ENCODE measurements at places on chromosomes 5 and 9.

GRCh38 chr9:99259231-99259918 is 37.3 kb downstream of the SEC61B start:
- DNase-seq = peak; percentile 44

- DNase-seq = no peak
Observed at GRCh38 chr5:156386976-156387375, 60.0 kb downstream of the SGCD start.

- no peak for DNase-seq
Observed at GRCh38 chr5:180105827-180106312, 34.3 kb upstream of the RNF130 start.

GRCh38 chr9:14262827-14263226 is 51.1 kb downstream of the NFIB start:
- DNase-seq = no peak

DNA sequence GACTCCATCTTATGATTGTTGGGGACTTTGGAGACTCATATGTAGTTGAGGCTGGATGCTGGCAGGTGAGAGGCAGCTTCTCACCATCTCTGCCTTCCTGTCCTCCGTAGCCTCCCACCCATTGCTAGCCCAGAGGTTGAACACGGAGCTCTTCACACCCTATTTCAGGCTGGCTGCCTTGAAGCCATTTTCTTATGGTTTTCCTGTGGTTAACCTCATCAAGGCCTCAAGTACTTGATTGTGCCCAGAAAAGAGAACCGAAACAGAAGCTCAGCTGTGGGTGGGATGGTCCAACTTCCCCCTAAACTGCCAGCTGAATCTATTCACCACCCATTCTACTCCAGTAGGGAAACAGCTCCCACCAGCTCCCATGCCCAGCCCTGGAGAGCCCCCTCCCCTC is 102.9 kb downstream of the LIFR start:
- peak; percentile 70 for DNase-seq

DNA sequence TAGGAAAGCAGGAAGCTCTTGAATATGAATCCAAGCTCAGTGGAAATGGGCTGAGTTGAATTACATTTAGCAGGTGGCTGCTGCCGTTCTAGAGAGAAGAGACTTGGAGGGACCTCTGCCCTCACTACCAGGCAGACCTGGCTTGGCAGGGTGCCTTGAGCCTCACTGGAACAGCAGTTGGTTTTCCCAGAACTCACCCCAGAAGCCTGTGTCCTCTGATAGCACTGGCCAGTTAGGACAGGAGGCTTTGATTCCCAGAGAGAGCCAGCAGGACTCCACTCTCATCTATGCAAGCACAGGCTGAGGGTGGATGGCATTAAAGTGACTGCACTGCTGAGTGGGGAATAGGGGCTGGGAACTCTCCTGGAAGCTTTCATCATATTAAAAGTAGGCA is 54.8 kb downstream of the PWWP2A start:
- DNase-seq = no peak

DNA sequence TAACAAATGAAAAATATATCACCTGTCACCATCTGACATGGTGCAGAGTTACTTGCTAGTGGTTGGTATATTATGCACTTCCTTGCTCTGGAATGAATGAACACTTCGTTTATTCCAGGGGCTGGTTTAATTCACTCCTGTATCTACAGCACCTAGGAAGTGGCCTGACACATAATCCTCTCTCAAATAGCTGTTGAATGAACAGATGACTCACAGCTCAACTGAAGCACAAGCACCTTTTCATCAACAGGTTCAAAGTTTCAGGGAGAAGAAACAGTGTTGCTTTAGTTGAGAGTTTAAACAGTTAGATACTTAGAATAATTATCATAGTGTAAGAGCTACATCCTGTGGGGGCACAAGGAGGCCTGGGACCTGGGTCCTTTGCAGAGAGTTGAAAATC is 135.0 kb upstream of the DAP start:
- no peak for DNase-seq

GRCh38 chr5:55856516-55857246 is 5.5 kb downstream of the IL31RA start:
- peak; percentile 40 for DNase-seq

DNA sequence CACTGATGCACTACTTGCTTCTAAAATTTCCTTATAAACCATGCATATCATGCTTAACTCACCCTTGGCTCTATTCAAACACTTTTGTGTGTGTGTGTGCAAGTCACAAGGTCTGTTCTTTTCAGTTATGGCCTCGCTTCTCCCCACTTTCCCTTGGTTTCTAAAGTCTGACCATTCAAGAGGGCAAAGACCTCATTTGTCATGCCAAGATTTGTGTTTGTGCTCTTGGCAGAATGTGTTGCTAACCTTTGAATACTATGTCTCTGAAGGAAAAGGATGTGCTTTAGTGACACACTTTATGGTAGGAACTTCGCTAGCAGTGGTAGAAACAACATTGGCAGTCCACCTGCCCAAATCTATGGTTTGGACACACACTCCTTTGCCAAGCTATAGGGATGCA is 50.4 kb downstream of the SNX18 start:
- DNase-seq = no peak

GRCh38 chr5:74540622-74541021 is 99.9 kb downstream of the ENC1 start:
- no peak for DNase-seq

DNA sequence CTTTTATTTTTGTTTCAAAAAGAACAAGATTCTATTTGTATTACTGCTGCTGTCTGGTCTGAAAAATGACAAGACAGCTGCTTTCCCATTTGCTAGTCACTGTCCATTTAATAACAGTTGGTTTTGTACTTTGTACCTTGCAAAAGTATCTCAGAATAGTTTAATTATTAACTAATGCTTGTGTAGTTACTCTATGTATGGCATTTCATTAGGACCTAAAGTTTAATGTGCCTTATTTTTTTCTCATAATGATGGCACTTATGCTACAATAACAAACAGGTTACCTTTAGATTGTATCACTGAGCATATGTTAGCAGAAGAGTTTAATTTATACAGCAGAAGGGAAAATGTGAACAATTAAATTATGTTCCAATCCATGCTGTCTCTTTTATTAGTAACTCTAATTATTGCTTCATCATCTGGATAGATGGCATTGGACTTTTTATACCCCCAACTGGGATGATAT is 134.2 kb downstream of the CDH10 start:
- DNase-seq = no peak

GRCh38 chr9:108543251-108543778 is 312.5 kb downstream of the ACTL7B start:
- DNase-seq = no peak

- DNase-seq = no peak
Observed at GRCh38 chr5:77915346-77915745, 139.2 kb upstream of the TBCA start.

GRCh38 chr5:150285114-150285513 is 4.5 kb downstream of the CAMK2A start:
- DNase-seq = no peak

DNA sequence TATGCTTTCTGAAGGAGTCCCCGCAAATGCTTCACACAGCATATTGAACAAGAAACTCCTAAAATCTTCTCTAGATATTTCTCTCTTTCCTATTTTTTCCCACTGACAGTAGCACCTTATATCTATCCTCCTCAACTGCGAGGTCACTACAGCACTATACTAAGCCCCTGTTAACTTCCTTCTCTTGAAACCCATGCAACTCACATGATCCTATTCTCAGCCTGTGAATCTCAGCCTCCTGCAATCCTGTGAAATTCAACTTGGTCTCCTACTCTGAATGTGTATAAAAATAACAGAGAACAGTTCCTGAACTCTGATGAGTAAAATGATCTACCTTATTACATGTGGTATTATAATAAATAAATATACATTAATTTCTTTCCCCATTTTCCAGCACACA is 6.1 kb upstream of the PLGRKT start:
- no peak for DNase-seq

- DNase-seq = no peak
Observed at GRCh38 chr9:113012492-113012891, 500 bp upstream of the ZNF883 start.

DNA sequence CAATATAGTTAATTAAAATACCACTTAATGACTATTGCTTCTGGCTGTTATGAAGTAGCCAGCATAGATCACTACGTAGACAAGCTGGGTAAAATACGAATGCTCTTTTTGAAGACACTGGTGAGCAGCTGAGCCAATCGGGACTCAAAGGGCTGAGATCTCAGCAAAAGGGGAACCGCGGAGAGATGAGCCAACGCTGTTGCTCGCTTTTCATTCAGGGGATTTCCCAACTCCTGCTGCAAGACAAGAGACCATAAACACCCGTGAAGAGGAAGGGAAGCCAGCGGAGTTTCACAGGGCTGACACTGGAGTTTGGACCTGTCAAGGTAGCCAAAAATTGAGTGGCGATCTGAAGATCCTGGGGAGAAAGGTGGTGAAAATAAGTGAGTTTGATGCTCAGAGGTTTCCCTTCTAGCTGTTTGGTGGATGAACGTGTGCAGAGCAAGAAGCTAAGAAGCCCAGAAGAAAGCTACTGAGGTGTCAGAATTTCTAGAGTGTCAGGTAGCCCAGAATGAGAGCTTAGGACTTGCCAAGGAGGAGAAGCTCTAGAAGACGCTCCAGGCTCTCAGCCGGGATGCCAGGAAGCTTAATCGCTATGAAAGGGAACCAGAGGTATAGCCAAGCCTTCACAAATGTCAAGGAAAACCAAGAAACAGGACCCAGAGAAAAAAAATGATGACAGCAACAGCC is 79.6 kb upstream of the RNU6ATAC start:
- peak; percentile 48 for DNase-seq

GRCh38 chr5:114469372-114469771 is 107.5 kb downstream of the KCNN2 start:
- no peak for DNase-seq

DNA sequence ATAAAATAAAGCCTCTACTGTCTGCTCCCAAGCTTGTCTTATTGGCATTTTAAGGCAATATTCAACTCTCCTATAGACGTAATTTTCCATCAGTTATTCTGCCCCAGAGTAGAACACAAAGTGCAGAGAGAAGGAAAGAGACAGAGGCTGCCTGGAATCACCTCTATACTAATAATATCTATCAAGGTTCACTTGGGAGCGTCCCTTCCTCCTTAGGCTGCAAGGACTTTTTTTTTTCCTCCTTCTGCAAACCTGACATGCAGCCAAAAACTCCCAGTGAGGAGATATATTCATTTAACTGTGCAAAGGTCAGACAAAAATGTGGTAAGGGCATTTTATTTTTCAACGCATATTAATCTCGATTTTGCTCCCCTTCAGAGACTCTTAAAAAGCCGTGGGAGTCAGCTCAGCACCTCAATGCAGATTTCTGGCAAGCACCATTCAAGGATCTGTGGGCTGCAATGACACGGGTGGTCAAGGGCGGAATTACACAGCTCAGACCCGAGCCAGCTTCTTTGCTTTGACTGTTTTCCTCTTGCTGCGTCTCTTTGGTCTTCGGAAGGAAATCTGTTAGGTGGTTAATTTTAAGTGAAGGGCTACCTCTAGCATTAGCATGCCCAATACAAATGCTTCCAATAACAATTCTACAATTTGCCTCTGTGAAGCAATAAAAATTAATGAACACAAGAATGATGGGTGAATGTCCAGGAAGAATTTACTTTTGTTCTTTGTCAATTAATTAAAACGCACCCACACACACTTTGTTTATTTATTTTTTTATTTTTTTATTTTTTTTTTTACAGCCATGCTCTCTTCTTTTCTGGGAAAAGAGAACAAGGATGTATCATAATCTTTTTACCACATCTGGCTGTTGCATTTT is 587.7 kb upstream of the GRAMD2B start:
- no peak for DNase-seq

- DNase-seq = no peak
Observed at GRCh38 chr5:1031306-1031959, 22.8 kb downstream of the NKD2 start.

- DNase-seq = no peak
Observed at GRCh38 chr9:79001012-79001411, 570.8 kb upstream of the TLE4 start.
